ENCODE measurements at places on chromosomes 12 and 14.

GRCh38 chr12:29157486-29157946 is 8.4 kb downstream of the FAR2 start:
- no peak for DNase-seq

- no peak for DNase-seq
Measured at GRCh38 chr12:44708218-44708617, 167.9 kb downstream of the NELL2 start.

DNA sequence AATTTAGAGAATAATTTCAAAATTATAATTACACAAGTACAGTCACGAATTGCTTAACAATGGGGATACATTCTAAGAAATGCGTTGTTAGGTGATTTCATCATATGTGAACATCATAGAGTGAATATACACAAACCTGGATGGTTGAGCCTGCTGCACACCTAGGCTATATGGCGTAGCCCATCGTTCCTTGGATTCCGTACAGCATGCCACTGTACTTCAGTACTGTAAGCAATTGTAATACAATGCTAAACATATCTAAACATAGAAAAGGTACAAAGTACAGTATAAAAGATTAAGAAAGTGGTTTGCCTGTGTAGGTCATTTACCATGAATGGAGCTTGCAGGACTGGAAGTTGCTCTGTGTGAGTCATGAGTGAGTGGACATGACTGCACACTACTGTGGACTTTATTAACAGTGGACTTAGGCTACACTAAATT is 286.2 kb downstream of the CACNA1C start:
- no peak for DNase-seq

- no peak for DNase-seq
Measured at GRCh38 chr12:105622846-105623736, 292.6 kb downstream of the C12orf75 start.

- no peak for DNase-seq
Measured at GRCh38 chr14:35826952-35827416, 846 bp downstream of the BRMS1L start.

DNA sequence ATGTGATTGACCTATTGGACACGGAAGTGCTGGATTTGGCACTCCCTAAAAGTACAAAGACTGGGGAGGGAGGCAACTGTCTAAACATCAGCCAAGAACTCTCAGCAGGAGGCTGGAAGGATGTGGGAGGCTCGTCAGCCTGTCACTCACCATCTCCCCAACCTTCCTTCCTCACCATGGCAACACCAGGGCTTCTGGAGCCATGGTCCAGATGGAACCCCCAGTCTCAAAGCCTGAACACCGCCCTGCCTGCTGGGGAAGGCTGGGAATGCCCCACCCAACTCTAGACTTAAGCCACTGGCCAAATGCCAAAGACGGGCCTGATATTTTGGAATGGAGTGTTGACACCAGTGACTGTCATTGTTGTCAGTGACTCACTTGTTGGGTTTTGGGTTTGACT is 55.3 kb downstream of the GALNT16 start:
- no peak for DNase-seq

Data from stimulated activated CD4-positive, alpha-beta T cell treated with anti-CD3 and anti-CD28 coated beads, Interleukin-1b, Interleukin-23, amount 100 ng/mL, for 24 hours (primary cell).